ENCODE measurements at places on chromosomes 4 and X.

DNA sequence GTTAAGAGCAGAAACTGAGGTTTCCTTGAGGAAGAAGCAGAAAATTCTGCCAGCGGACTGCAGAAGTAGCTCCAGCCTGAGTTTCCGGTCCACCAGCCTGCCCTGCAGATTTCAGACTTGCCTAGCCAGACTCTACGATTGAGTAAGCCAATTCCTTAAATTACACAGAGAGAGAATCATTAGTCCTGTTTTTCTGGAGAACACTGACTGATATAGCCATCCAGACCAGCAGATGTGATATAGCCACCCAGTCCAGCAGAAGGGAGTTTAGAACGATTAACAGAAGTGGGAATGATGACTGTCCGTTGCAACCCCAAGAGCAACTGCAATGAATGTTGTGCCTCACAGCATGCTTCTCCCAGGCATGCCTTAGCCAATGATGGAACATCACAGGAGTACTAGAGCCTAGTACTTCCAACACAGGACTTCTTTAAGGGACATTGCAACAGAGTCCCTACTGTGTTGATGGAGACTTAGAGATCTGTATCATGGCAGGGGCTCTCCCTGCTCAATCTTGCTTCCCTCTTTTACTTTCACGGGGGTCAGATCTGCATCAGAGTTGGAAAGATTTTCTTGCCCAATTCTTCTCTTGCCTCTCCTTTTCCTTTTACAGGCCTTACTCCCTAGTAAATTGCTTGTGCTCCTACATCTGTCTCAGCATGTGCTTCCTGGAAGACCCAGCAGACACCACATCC is 264.6 kb upstream of the CLNK start:
- DNase-seq: no peak

DNA sequence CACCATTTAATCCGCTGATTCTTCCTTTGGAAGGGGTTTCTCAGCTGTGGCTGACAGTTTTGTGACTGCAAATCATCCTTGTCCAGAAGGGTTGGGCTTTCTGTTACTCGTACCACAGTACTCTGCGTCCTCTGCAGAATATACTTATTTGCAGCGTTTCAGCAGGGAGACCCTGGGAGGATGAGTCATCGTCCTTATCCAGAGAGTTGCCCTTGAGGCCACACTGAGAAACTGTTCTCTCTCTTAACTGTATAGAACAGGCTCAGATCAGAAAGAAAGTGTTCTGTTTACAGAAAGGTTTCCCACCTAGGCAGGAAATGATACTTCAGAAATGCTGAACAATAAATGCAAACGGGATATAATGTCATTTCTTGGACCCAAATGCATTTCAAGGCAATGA is 47.8 kb upstream of the DDX53 start:
- no peak for DNase-seq

GRCh38 chr4:14787221-14787620 is 215.1 kb upstream of the CPEB2 start:
- DNase-seq: no peak

- DNase-seq: no peak
Observed at GRCh38 chr4:17195461-17196275, 297.2 kb upstream of the LDB2 start.

GRCh38 chr4:38482696-38483095 is 181.3 kb upstream of the KLF3 start:
- no peak for DNase-seq

DNA sequence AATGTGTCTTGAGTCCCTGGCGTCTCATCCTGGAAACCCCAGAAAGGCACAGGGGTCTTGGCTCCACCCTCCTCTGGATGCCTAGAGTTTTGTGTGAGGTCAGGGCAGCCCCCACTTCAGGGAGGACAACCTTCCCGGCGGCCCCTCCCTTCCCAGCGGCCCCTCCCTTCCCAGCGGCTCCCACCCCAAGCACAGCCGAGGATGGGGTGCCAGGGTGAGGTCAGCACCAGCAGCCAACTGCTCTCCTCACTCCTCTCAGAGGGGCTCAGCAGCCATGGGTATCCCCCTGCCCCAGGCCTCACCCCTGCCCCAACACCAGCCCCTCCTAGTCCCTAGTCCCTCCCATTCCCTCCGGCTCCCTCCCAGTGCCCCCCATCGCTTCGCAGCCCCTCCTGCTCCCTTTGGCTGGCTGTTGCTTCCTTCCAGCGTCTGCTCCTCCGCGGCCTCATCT is 17.4 kb downstream of the DGKQ start:
- DNase-seq: no peak

- DNase-seq: no peak
Observed at GRCh38 chr4:113957956-113958355, 21.5 kb downstream of the ARSJ start.

DNA sequence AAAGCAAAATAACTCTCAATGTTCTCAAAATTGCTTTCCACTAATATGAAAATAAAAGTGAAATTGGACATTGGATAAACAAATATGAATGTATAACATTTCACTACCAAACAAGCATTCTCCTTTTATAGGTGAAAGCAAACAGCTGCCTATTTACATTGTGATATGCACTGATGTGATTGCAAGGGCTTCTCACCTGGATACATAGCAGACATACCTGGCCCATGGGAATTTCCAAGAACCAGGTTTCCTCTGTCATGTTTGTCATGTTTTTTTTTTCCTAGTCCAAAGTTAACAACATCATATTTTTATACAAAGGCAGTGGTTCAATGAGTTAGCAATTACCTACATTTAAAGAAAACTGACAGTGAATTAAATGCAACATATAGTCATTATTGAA is 228.5 kb downstream of the ANKRD50 start:
- no peak for DNase-seq

DNA sequence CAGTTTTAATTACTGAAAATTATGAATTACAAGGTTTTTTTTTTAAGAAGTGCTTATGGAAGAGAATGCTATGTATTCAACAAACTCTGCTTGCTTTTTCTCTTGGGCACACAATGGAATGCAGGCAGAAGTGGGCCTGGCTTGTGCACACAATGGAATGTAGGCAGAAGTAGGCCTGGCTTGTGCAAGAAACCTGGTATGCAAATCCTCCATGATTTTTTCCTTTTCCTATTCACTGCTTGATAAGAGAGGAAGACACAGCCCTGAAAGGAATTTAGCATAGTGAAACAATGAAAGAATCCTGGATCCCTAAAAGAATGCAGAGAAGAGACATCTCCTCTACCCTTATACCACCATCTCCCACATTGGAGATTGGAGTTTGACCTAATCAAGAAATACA is 138.4 kb downstream of the COL25A1 start:
- no peak for DNase-seq

DNA sequence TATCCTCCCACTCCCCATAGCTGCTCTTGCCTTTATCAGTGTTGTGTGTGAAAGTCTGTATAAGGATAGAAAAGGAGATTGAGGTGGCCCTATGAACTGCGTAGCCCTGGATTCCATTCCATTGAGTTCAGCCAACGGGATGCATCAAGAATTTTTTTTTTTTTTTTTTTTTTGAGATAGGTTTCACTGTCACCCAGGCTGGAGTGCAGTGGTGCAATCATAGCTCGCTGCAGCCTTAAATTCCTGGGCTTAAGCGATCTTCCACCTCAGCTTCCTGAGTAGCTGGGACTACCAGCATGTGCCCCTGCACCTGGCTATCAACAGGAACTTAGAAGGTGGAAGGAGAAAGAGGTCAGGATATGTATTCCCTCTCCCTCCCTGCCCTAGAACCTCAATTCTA is 187.2 kb upstream of the SPRY1 start:
- no peak for DNase-seq
